AG08395 (cell line): ENCODE measurements at places on chromosomes 5 and 9.

- no peak for DNase-seq
These were observed 7.8 kb downstream of the LCN9 start for GRCh38 chr9:135670721-135671590.

DNA sequence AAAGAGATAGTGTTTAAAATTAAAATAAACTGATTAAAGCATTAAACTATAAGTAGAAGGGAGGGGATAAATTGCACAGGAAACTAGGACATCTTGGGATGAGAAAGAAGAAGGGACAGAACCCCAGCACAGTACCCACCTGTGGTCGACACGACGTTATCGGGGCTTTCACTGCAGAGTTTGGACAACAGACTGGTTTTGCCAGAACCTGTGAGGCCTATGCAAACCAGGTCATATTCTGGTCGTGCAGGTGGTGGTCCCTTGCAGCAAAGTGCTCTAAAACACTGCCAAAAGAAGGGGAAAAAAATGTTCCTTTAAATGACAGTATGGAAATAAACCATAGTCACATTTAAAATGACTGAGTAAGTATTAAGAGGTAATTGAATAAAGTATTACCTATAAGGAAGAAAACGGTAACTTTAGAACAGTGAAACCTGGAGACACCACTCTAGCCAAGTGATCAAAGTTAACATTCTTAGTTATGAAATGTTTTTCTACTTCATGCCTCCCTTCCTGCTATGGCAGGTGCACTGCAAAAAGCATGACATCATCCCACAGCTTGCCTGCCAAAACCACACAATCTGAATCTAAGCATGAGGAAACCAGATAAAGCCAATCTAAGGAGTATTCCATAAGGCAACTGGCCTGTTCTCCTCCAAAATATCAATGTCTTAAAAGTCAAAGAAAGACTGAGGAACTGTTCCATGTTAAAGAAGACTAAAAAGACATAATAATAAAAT is 138.6 kb downstream of the ARL15 start:
- no peak for DNase-seq

DNA sequence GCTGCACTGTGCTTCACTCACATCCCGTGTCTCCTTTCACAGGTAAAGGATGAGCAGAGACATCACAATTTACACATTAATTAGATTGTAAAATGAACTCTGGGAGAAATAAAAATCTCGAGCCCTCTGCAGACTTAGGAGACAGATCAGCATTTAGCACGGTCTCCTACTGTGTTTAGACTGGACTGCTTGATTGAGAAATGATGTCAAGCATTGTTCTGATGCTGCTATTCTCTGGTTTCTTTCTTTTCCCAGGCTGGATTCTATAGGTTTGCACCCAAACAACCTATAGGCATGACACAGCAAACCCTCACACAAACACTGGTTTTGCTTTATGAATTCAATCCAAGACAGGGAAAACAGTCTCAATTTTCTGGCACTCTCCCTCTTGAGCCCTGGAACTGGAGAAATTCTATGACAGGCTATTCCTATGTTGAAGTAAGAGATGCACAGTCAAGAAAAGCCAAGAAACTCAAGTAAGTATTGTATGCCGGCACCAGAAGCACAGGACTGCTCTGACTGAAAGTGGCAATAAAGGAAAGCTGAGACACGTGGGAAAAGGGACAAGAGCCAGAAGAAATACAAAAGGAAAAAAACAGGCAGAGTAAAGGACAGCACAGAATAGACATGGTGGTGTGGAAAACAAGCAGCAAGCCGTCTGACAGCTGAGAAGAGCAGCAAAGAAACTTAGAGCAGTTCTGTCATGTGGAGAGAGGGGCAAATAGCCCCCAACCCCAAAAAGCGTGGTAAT is 24.8 kb upstream of the ERAP2 start:
- no peak for DNase-seq

- DNase-seq, result peak; percentile 53
These were observed 686 bp downstream of the BRD9 start for GRCh38 chr5:891837-892393.

DNA sequence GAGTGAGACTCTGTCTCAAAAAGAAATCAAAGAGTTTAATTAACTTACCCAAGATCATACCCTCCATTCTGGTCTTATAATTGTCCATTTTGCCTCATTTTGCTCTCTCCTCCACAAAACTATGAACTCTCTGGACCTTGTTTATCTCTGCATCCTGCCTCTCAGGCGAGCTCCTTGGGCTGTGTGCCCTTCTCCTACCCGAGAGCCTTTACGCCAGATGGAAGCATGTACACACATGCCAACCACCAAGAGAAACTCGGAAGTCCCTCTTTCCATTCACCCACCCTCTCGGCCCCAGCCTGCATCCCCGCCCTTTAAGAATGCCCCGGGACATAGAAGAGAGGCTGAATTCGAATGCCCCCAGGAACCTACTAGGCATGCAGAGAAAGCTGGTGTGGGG is 25.9 kb downstream of the CPLX2 start:
- DNase-seq, result no peak

GRCh38 chr5:71986101-71986500 is 121.2 kb upstream of the MAP1B start:
- no peak for DNase-seq

DNA sequence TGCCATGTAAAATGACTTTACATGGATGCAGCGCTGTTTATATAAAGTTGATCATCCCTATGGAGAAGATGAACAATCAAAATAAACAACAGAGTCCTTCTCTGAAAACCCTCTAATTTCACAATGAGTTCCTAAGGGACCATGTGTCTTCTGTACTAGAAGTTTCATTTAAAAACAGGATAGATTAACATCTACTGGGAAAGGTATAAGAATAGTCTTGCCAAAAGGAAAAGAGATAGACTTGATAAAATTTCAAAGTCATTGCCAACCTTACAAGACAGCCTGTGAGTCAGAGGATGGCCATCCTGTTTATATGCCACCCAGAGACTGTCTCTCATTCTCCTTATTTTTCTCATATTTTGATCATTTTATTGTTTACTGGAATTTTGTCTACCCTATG is 367.1 kb upstream of the PDE4D start:
- DNase-seq, result no peak

DNA sequence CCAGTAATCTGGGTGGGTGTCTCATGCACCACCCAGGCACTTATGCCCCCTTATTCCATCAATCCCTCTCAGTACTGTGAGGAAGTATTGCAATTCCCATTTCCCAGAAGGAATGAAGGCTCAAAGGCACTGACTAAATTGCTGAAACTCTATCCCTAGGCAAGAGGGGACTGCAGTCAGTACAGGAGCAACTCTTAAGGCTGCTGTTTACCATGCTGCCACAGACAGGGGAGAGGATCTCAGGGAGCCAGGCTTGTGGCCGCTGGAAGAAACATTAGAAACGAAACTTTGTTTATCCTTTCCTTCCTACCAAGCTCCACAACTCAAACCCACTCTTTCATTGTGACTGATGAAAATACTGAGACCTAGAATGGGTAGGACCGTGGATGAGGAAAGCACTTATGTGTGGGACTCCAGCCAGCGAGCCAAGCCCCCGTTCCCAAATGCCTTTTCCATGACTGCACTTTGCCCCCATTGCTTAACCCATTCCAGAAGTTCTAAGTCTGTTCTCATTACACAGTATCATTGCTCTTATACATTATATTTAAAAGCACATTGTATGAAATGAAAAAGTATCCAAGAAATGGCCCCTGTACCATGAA is 54.3 kb downstream of the TLE1 start:
- DNase-seq, result no peak
